Progenitor cell of endocrine pancreas (in vitro differentiated cells): ENCODE measurements at places on chromosomes 3 and 15. TPM values are rescaled to one million over a fixed set of nuclear protein-coding genes. Genes with fewer than 3 reads are reported as not detected.

The MEGF11 gene
- 0.60 and 1.2 TPM in 2 replicates for total RNA-seq

The CLDN16 gene
- total RNA-seq: 0.31 TPM in 2 replicates

The SLC24A5 gene
- total RNA-seq: not detected in 2 replicates

The AGBL1 gene
- not detected in 2 replicates for total RNA-seq

The RTP3 gene
- not detected in 2 replicates for total RNA-seq

The TAMM41 gene
- 30.5 and 33.3 TPM in 2 replicates for total RNA-seq

DNA sequence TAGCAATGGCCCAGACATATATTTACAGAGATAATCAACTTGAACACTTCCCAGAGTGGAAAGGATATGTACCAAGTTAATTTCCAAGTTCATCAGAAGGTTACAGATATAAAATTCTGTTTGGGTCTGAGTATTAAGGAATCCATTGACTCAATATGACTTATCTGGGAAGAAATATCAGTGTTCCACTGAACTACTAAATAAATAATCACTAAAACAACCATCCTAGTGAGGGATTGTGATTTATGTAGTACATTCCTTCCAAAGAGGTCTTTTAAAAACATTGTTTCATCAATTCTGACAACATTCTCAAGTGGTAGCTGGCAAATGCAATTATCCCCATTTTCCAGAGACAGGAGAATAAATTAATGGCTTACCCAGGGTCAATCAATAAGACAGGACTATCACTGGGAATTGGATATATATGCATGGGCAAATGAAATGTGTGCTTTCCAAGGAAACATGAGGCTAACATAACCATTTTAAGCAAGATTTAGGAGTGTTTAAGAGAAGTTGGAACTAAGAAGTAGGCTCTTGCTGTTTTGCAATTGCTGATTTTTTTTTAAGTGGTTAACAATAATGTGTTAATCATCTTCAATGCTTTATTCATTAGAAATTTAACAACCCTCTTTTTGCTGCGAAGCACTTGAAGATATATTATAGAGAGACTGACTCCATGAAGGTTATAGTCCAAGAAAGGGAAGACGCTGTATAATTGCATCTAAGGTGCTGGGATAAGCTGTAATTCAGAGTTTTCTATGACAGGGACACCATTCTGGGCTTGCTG, 37.9 kb downstream of the SLC9A9 start:
- H3K36me3 ChIP-seq: no peaks in the 10 kb centered on the region
- no peak overlapping the region for H3K27ac ChIP-seq
- no peak for DNase-seq
- H3K4me3 ChIP-seq: no peak overlapping the region

- H3K27me3 ChIP-seq: no peaks in the 10 kb centered on the region
- H3K36me3 ChIP-seq: peaks cover 1% of the 10 kb centered on the region
- no peaks in the 10 kb centered on the region for H3K4me1 ChIP-seq
- no peak overlapping the region for H3K4me3 ChIP-seq
- H3K27ac ChIP-seq: peak overlapping the region; percentile 74
These were observed 47.5 kb upstream of the LIMD1 start for GRCh38 chr3:45546716-45547701.

GRCh38 chr3:177122183-177122856, 75.0 kb downstream of the TBL1XR1 start:
- H3K27me3 ChIP-seq: no peaks in the 10 kb centered on the region
- peaks cover 1% of the 10 kb centered on the region for H3K36me3 ChIP-seq
- no peak for DNase-seq
- no peak overlapping the region for H3K4me3 ChIP-seq
- peaks cover 47% of the 10 kb centered on the region for H3K4me1 ChIP-seq
- peak overlapping the region; percentile 77 for H3K27ac ChIP-seq

DNA sequence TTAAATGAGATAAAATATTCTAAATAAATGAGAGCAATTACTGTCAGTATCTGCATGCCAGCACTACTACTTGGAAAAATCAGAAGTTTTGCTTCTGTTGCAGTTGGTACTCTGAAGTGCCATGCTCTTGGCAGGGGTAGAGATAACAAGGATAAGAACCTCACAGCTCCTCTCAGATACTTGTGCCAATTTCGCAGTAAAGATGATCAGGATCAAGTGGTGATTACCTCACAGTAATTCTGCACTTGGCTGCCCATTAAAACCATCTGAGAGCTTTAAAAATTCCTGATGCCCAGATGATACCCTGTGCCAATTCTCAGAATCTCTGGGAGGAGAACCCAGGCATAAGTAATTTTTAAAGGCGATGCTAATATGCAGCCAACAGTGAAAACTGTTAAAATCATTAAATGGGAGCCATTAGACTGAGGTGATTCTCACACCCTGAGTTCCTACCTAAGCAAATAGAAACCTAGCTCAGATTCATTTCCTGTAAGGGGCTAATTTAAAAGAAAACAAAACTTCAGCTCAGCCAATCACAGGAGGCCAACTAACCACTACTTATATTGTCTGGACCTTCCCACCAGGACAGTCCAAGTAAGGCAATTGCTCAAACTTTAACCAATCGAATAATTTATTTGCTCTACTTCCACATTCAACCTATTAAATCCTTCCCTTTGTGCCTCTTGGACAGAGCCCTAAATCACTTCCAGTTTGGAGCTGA, 171.2 kb downstream of the KCNMB2 start:
- no peaks in the 10 kb centered on the region for H3K27me3 ChIP-seq
- DNase-seq: no peak
- H3K36me3 ChIP-seq: no peaks in the 10 kb centered on the region

GRCh38 chr3:94440767-94441493, 378.1 kb downstream of the NSUN3 start:
- H3K27ac ChIP-seq: no peak overlapping the region
- H3K4me1 ChIP-seq: peaks cover 2% of the 10 kb centered on the region
- H3K27me3 ChIP-seq: no peaks in the 10 kb centered on the region
- no peaks in the 10 kb centered on the region for H3K36me3 ChIP-seq
- no peak for DNase-seq

- peaks cover 3% of the 10 kb centered on the region for H3K27me3 ChIP-seq
- no peaks in the 10 kb centered on the region for H3K4me1 ChIP-seq
- H3K27ac ChIP-seq: no peak overlapping the region
- no peak for DNase-seq
- H3K4me3 ChIP-seq: no peak overlapping the region
These were observed 437.2 kb downstream of the MFSD1 start for GRCh38 chr3:159239059-159239458.

DNA sequence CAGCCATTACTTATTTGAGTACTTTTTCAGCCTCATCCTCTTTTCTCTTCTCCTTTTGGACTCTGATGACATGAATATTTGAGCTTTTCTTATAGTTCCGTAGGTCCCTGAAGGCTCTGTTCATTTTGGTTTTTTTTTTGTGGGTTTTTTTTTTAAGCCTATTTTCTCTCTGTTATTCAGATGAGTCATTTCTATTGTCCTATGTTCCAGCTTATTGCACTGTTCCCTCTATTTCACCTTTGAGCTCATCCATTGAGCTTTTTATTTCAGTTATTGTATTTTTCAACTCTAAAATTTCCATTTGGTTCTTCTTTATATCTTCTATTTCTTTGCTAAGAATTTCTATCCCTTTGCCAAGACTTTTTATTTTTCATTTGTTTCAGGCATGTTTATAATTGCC, 7.2 kb upstream of the MGLL start:
- no peak overlapping the region for H3K27ac ChIP-seq
- no peak overlapping the region for H3K4me3 ChIP-seq
- H3K36me3 ChIP-seq: peaks cover 2% of the 10 kb centered on the region
- no peak for DNase-seq

DNA sequence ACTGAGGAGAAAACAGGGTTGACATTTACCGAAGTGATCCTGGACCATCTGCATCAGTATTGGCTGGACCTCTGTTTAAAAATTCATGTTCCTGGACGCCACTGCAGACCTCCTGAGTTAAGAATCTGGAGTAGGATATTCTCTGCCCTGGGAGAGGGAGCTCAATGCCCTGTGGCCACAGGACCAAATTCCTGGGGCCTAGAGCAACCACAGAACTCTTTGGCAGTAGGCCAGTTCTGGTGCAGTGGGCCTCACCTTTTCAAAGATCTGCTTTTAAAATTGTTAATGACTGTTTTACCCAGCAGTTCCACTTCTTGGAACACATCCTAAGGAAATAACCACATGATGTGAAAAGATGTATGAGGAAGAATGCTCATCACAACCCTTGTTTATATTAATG, 133.3 kb upstream of the ADPGK start:
- no peak overlapping the region for H3K27ac ChIP-seq
- no peak overlapping the region for H3K4me3 ChIP-seq
- H3K36me3 ChIP-seq: no peaks in the 10 kb centered on the region
- no peak for DNase-seq
- no peaks in the 10 kb centered on the region for H3K4me1 ChIP-seq
- H3K27me3 ChIP-seq: no peaks in the 10 kb centered on the region

DNA sequence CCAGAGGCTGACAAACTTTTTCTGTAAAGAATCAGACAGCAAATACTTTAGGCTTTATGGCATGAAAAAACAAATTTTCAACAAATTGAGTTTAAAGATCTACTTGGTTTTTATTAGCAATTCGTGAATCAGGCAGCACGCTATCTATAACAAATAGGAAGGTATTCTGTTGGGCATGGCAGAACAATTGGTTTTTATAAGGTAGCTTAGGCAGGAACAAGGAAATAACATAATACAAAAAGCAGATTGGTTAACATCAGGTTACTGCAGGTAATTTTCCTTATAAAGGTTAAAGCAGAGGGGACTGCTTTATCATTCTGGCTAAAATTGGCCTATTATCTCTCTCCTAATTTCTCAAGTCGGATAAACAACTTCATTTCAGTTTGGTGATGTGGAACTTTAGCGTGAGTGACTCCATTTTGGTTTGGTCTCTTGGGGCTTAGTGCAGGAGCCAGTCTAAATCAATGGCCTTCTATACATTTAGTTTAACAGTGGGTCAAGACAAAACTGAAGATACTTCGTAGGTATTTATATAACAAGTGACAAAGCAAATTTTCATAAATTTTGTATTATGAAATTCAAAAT, 26.8 kb downstream of the ZBTB38 start:
- H3K4me3 ChIP-seq: no peak overlapping the region
- peaks cover 12% of the 10 kb centered on the region for H3K36me3 ChIP-seq
- H3K27me3 ChIP-seq: peaks cover 3% of the 10 kb centered on the region
- H3K27ac ChIP-seq: no peak overlapping the region
- DNase-seq: no peak
- peaks cover 28% of the 10 kb centered on the region for H3K4me1 ChIP-seq

DNA sequence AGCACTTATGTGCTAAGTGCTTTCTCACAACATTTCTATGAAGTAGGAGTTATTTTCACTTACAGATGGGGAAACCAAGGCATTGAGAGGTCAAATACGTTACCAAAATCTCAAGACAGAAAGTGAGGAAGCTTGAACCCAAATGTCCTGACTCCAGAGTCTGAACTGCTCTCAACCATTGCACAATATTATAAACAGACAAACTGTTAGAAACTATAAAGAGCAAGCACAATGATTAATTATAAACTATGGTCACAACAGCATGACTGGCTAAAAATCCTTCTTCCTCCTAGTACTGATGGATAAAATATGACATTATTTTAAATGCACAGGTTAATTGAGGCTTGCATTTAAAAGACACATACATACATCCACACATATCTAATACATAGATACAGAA, 77.9 kb upstream of the ASB14 start:
- no peaks in the 10 kb centered on the region for H3K4me1 ChIP-seq
- no peaks in the 10 kb centered on the region for H3K36me3 ChIP-seq
- H3K4me3 ChIP-seq: no peak overlapping the region
- H3K27me3 ChIP-seq: no peaks in the 10 kb centered on the region
- H3K27ac ChIP-seq: no peak overlapping the region
- no peak for DNase-seq

- DNase-seq: no peak
- H3K27me3 ChIP-seq: peaks cover 2% of the 10 kb centered on the region
- no peaks in the 10 kb centered on the region for H3K36me3 ChIP-seq
- no peak overlapping the region for H3K4me3 ChIP-seq
These were observed 169.2 kb downstream of the EPHB1 start for GRCh38 chr3:134964226-134964625.

- H3K4me1 ChIP-seq: peaks cover 44% of the 10 kb centered on the region
- DNase-seq: no peak
- H3K4me3 ChIP-seq: no peak overlapping the region
These were observed 139.9 kb downstream of the PLCH1 start for GRCh38 chr3:155604967-155605366.

DNA sequence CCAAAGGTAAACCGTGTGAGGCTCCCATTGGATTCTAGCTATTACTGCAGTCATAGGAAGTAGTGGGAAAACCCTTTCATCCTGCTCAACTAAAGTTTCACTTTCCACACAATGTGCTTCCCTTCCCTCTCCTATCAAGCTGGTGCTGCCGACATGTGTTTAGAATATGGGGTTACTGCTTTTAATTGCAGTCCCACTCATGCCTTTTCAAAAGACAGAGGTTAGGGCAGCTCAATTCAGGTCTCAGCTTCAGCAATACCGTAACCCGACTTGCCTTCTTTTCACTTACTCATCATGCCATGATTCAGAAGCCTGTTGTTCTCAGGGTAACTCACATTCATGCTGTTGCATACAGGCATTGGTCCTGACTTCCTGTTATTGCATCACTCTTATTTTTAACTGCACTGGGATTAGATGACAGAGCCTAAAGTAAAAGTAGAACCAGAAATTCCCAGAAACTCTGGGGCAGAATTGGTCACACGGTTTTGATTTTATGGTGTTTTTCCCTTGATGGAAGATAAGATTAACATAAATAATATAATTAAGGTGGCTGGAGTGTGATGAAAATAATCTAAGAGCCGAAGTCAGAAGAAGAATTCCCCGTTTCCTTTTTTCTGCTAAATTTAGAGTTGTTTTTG, 45.7 kb downstream of the C2CD4B start:
- no peak overlapping the region for H3K27ac ChIP-seq
- H3K4me3 ChIP-seq: no peak overlapping the region
- no peaks in the 10 kb centered on the region for H3K27me3 ChIP-seq
- no peaks in the 10 kb centered on the region for H3K36me3 ChIP-seq
- DNase-seq: no peak

- no peak for DNase-seq
- peaks cover 21% of the 10 kb centered on the region for H3K4me1 ChIP-seq
- H3K36me3 ChIP-seq: peaks cover 5% of the 10 kb centered on the region
- H3K4me3 ChIP-seq: no peak overlapping the region
These were observed 34.6 kb downstream of the BTD start for GRCh38 chr3:15636028-15636709.

GRCh38 chr3:197224034-197224444, 74.4 kb downstream of the DLG1 start:
- no peak overlapping the region for H3K4me3 ChIP-seq
- H3K4me1 ChIP-seq: peaks cover 18% of the 10 kb centered on the region
- no peaks in the 10 kb centered on the region for H3K36me3 ChIP-seq
- DNase-seq: no peak

- no peaks in the 10 kb centered on the region for H3K4me1 ChIP-seq
- no peaks in the 10 kb centered on the region for H3K27me3 ChIP-seq
- no peak overlapping the region for H3K4me3 ChIP-seq
- no peak overlapping the region for H3K27ac ChIP-seq
These were observed 1.3 kb upstream of the BTLA start for GRCh38 chr3:112500621-112501020.

GRCh38 chr15:75589071-75589470, 10.0 kb upstream of the PTPN9 start:
- H3K36me3 ChIP-seq: peaks cover 8% of the 10 kb centered on the region
- H3K4me1 ChIP-seq: peaks cover 8% of the 10 kb centered on the region
- no peaks in the 10 kb centered on the region for H3K27me3 ChIP-seq
- H3K27ac ChIP-seq: no peak overlapping the region
- no peak overlapping the region for H3K4me3 ChIP-seq

- no peak overlapping the region for H3K4me3 ChIP-seq
- DNase-seq: no peak
- H3K27me3 ChIP-seq: no peaks in the 10 kb centered on the region
- H3K36me3 ChIP-seq: no peaks in the 10 kb centered on the region
- H3K27ac ChIP-seq: no peak overlapping the region
These were observed 112.5 kb upstream of the MLF1 start for GRCh38 chr3:158458464-158458863.
